ENCODE measurements at places on chromosomes 16 and 17. TPM values are rescaled to one million over a fixed set of nuclear protein-coding genes. Genes with fewer than 3 reads are reported as not detected.

The CDK5R1 gene
- total RNA-seq: 8.2 TPM

The BTBD17 gene
- not detected for total RNA-seq

The OTOP3 gene
- total RNA-seq: not detected

The TBC1D3E gene
- total RNA-seq: not detected

The WSCD1 gene
- not detected for total RNA-seq

The MT1G gene
- total RNA-seq: 24.5 TPM

The NPIPB6 gene
- 3.0 TPM for total RNA-seq

The KRT28 gene
- total RNA-seq: not detected

The PRAC2 gene
- not detected for total RNA-seq

The ITGAD gene
- total RNA-seq: not detected

The GAS2L2 gene
- not detected for total RNA-seq

The RNF43 gene
- total RNA-seq: 0.95 TPM

The NUDT21 gene
- total RNA-seq: 282 TPM

The MYH2 gene
- total RNA-seq: not detected

The FADS6 gene
- total RNA-seq: not detected

The TMEM101 gene
- total RNA-seq: 32.8 TPM

The CRHR1 gene
- not detected for total RNA-seq

The PDE6G gene
- 3.7 TPM for total RNA-seq

The NPIPB9 gene
- 3.6 TPM for total RNA-seq

The GUCY2D gene
- total RNA-seq: not detected

The TBC1D28 gene
- total RNA-seq: not detected

The MYH13 gene
- not detected for total RNA-seq

The RABEP1 gene
- total RNA-seq: 57.3 TPM

The CTRL gene
- 6.0 TPM for total RNA-seq

The PPP1R27 gene
- total RNA-seq: not detected

The FZD2 gene
- not detected for total RNA-seq

The STAC2 gene
- not detected for total RNA-seq

The CPHXL gene
- not detected for total RNA-seq

The CCL7 gene
- total RNA-seq: not detected

The LLGL2 gene
- 6.5 TPM for total RNA-seq

The TEKT5 gene
- not detected for total RNA-seq

The HBA1 gene
- total RNA-seq: not detected

The NAGS gene
- total RNA-seq: 0.91 TPM

The SRCAP gene
- 90.4 TPM for total RNA-seq

The NEK8 gene
- total RNA-seq: 6.1 TPM

The RNF40 gene
- total RNA-seq: 100 TPM

The TSPAN10 gene
- total RNA-seq: 0.14 TPM

The ZG16 gene
- total RNA-seq: not detected

The ATF7IP2 gene
- 23.4 TPM for total RNA-seq

The NARF gene
- total RNA-seq: 101 TPM

The CCL18 gene
- total RNA-seq: not detected

The SLFN12L gene
- total RNA-seq: 44.8 TPM

The SHISA9 gene
- not detected for total RNA-seq

The EPX gene
- not detected for total RNA-seq

The TBX6 gene
- total RNA-seq: 2.1 TPM

The G6PC1 gene
- total RNA-seq: not detected

The TEKT1 gene
- total RNA-seq: not detected

The WNK4 gene
- total RNA-seq: 0.12 TPM

The EFNB3 gene
- not detected for total RNA-seq

The DPEP2 gene
- total RNA-seq: 1.7 TPM

The ABCA6 gene
- total RNA-seq: not detected

The DNAI2 gene
- total RNA-seq: 0.09 TPM

The TEX14 gene
- total RNA-seq: 0.07 TPM

The CCL13 gene
- not detected for total RNA-seq

The CACNG5 gene
- total RNA-seq: not detected

The TBX2 gene
- not detected for total RNA-seq

The RTN4RL1 gene
- total RNA-seq: 1.2 TPM

The DOC2B gene
- total RNA-seq: 0.98 TPM

The PRDM7 gene
- total RNA-seq: not detected

Measured in activated CD4-positive, alpha-beta T cell treated with anti-CD3 and anti-CD28 coated beads, Interleukin-2, amount 10 ng/mL, durations not matched to agents 24 days and 14 days (primary cell).